D721Med (cell line): ENCODE measurements at places on chromosomes 1 and 21.

GRCh38 chr21:41317063-41317392, 427 bp downstream of the FAM3B start:
- DNase-seq, result no peak

DNA sequence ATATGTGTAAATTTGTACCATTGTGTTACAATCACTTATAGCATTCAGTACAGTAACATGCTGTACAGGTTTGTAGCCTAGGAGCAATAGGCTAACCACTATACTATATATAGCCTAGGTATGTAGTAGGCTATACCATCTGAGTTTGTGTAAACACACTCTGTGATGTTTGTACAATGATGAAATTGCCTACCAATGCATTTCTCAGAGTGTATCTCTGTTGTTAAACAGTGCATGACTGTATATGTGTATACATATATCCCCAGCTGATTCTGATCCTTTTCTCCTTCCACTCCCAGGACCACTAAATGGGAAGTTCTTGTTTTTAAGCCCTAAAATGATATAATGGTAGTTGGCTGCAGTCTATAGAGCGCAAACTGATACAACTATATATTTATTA, 7.8 kb downstream of the GNPAT start:
- no peak for DNase-seq

GRCh38 chr1:202130816-202131522, 8.3 kb downstream of the GPR37L1 start:
- DNase-seq, result no peak

- DNase-seq, result no peak
These were observed 38.2 kb downstream of the SLC9A1 start for GRCh38 chr1:27116697-27117096.

- DNase-seq, result no peak
These were observed 125.9 kb downstream of the ZMYM4 start for GRCh38 chr1:35394386-35394785.

DNA sequence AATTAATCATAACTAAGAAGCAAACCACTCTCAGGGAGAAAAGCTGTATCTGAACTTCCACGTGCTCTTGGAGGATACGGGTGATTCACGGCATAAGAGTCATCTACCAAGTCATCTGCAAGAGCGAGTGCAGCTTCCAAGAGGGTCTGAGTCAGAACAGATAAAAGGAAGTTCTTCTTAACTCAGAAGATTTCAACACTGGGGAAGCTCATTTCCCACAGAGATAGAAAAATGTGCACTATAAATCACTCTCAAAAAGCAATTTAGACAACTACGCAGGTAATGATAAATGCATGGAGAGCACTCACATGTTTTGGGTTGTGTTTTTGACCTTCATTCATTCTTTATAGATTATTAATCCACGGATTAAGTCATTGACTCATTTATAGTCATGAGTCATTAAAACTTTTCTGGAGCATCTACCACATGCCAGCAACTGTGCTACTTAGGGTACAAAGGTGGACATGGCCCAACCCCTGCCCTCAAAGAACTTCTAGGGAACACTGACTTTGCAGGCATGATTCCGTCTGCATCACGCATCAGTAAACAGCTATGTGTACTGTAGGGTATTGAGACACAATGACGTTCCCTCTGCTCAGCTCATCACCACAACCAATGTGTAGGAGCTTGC, 20.8 kb downstream of the KCNJ15 start:
- no peak for DNase-seq

DNA sequence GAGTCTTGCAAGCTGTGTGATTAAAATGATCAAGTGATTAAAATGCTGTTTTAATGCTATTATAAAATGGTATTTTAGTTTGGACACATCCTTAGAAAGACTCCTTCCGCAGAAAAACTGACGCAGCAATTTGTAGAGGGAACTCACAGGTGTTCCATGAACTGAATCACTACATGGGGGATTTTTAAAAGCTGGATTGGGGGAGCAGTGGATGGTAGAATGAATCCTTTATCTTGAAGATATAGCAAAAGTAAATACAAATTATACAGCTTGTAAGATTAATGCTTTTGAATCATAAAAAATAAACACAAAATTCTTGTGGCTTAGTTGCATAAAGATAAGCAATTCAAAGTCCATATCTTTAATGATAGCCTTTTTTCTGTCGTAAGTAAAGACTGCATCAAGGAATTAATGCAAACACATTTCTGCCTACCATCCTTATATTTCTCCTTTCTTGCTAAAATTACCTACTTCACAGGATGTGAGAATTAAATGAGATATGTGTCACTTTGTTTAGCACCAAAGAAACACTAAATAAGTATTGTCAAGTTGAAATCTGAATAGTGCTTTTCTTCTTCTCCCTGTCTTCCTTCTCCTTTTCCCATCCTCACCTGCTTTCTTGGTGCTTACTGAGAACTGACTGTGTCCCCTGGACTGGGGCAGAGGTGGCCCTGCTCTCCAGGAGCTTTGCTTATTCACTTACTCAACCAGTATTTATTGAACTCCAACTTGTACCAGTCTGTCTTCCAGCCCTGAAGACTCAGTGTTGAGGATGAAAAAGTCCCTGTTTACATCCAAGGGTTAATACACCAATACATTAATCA, 61.5 kb upstream of the F3 start:
- no peak for DNase-seq

GRCh38 chr1:47577303-47578025, 139.6 kb downstream of the FOXD2 start:
- no peak for DNase-seq

DNA sequence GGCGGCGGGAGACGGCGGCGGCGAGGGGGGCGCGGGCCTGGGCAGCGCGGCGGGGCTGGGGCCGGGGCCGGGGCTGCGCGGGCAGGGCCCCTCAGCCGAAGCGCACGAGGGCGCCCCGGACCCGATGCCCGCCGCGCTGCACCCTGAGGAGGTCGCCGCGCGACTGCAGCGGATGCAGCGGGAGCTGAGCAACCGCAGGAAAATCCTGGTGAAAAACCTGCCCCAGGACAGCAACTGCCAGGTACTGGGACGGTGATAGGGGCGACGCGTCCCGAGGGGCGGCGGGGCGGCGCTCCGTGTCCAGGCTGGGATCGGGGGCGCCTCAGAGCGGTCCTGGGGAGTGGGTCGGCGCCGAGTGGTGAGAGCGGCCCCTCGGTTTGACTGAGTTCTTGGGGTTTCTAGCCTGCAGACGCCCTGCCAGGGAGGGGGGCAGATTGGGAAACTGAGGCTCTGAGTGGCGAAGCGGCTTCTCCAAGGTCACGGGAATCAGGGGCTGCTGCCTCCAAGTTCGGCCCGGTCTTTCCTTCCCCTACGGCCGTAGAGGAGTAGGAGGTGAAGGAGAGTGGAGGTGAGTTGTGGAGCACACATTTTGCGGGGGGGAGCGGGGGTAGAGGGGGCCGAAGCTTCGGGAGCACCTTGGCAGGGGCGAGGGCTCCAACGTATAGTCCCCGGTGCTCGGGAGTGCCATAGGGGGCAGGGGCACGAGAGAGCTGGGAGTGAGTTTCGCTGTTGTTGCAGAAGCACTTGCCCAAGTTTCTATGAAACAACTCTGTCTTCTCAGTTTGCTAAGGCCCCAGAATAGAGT, 508 bp downstream of the RAVER2 start:
- no peak for DNase-seq

- no peak for DNase-seq
These were observed 3.8 kb downstream of the NFIA start for GRCh38 chr1:61085983-61086644.

DNA sequence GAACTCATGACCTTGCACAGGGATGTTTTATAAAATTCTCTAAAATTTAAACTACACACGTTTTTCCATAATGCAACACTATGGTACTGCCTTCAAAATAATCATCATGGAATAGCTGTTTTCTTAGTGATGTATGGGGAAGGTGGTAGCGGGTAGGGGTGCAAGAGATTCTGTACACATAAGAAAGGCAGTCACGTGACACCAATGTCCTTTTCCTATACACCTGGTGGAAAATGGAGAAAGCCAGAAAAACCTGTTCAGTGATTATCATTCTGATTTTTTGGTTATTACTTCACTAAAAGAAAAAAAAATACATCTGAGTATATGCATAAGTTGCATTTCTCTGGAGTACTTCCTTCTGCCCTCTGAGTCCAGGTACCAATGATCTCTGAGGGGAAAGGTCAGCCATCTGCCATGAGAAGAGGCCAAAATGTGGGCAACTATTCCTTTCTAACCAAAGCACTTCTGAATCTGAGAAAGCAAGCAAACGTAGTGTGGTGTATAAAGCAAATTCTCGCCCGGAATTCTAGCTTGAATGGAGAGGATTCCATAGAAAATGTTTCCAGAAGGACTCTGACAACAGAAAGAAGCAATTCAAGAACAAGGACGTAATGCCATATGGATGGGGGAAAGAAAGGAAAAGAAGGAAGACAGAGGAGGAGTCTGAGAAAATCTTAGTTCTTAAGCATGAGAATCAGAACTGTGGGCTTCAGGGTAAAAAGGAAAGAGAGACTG, 137.3 kb downstream of the RERE start:
- no peak for DNase-seq

- DNase-seq, result peak; percentile 22
These were observed 64.8 kb downstream of the DNTTIP2 start for GRCh38 chr1:93814059-93814794.

DNA sequence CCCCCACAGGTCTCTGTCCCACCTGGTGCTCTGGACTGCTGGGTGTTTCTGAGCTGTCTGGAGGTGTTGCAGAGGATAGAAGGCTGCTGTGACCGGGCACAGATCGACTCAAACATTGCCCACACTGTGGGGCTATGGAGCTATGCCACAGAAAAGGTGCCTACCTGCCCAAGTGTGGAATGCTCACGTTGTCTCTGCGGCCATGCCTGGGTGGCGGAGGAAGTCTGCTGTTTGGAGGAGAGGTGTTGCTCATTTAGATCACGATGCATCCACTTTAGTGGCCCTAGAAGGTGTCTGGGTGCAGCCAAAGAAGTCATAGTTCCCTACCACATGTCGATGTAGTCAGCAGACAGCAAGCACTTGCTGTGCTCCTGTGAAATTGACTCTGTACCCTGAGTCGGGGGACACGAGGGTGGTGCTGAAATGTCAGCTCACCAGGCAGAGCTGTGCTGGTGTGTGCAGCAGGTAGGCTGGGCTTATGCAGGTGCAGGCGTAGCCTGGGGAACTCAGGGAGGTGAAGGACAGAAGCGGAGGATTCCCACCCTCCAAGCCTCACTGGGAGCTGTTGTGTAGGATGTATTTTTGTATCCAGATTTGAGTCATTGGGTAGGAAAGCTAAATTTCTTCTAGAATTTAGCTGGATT, 32.8 kb upstream of the PWP2 start:
- no peak for DNase-seq

GRCh38 chr21:31337996-31338907, 5.8 kb downstream of the TIAM1 start:
- no peak for DNase-seq

GRCh38 chr1:56133522-56134472, 445.6 kb downstream of the PLPP3 start:
- no peak for DNase-seq

DNA sequence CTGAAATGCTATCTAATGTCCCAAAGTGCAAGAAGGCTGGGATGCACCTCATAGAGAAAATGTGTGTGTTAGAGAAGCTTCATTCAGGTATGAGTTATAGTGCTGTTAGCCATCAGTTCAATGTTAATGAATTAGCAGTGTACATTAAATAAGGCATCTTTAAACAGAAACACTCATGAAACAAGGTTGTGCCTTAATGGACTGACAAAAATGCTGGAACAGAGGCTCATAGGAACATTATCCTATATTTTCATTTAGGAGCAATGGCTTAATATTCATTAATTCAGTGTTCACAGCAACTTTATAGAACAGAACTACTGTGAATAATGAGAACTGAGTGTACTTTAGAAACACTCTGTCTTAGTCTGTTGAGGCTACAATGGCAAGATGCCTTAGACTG, 15.2 kb upstream of the FAM89A start:
- DNase-seq, result no peak

DNA sequence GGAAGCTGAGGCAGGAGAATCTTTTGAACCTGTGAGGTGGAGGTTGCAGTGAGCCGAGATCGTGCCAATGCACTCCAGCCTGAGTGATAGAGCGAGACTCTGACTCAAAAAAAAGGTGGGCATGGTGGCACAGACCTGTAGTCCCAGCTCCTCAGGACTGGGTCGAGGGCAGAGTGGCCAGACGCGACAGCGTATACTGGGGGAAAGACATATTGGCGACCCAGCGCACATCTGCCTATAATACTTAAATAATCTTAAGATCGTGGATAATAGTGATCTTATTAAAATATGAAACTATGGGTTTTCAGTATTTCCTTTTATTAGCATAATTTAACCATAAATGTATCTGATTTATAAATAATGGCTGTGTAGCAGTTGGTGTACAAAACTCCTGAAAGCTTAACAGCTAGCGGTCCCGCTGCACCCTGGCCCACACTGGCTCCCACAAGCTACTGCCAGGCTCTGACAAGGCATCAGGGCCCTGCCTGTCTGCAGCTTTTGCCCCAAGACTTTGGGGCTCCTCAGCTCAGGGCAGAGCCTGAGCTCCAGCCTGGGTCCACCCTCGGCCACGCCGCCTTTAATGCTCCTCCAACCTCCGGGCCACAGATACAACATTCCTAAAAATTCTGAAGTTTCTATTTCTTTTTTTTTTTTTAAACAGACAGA, 2.7 kb upstream of the AURKAIP1 start:
- DNase-seq, result no peak

DNA sequence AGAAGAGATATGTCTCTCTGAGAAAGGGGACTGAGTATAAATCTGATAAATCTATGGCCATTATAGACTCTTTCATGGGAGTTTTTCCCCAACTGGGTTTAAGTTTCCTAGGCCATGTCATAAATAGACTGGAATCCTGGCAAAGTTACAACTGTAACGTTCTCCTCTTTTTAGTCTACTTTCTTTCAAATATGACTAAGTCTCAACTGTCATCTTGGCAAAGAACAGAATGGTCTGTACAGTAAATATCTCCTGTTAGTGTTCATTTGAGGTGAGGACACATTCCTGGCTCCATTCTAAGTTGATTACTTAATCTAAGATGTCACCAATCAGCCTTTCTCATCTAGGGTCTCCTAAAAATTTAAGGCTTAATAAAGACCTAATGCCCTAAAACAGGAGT, 300.5 kb downstream of the BRINP2 start:
- no peak for DNase-seq

GRCh38 chr1:182611787-182612186, 7.6 kb upstream of the RGS16 start:
- no peak for DNase-seq

- no peak for DNase-seq
These were observed 9.8 kb downstream of the PLEKHO1 start for GRCh38 chr1:150159550-150159949.

GRCh38 chr1:66364578-66365391, 169.2 kb upstream of the SGIP1 start:
- DNase-seq, result no peak

DNA sequence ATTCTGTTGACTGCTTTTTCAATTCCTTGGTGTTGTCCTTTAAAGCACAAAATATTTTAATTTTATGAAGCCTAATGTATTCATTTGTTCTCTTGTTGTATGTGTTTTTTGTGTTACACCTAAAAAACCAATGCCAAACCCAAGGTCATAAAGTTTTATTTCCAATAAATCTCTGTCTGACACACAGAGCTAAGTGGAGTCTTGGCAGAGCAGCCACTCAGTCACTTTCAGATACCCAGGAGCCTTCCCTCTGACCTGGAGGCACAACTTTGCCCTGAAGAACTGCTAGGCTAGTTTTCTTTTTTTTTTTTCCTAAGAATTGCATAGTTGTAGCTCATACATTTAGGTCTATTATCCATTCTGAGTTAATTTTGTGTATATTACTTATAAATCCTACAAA, 71.2 kb upstream of the BCL9 start:
- DNase-seq, result no peak
